ENCODE measurements at places on chromosomes 6 and 20.

DNA sequence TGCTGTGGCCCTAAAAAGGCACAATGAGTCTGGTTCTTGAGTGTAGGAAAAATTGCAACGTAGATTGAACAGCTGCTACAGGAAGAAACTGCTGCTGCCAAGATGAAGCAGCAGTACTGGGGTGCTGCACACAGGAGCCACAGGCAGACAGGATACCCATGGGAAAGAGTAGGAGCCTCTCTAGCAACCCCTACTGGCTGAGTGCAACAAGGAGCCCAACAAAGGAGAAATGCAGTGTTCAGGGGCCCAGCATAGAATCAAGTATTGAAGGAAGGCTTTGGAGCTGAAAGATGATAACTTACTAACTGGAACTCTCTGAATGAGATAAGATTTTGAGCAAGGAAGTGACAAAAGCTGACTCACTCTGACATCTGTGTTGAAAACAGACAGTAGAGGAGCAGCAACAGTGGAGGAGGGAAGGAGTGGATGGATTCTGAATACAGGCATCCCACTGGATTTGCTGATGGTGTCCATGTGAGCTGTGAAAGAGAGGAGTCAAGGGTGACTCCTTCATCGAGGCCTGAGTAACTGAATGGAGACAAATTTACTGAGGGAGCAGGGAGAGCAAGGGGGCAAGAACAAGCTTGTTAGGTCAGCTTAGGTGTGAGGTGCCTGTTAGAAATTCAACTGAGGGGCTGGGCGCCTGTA lies 534.7 kb upstream of the JARID2 start:
- DNase-seq: peak; percentile 82

DNA sequence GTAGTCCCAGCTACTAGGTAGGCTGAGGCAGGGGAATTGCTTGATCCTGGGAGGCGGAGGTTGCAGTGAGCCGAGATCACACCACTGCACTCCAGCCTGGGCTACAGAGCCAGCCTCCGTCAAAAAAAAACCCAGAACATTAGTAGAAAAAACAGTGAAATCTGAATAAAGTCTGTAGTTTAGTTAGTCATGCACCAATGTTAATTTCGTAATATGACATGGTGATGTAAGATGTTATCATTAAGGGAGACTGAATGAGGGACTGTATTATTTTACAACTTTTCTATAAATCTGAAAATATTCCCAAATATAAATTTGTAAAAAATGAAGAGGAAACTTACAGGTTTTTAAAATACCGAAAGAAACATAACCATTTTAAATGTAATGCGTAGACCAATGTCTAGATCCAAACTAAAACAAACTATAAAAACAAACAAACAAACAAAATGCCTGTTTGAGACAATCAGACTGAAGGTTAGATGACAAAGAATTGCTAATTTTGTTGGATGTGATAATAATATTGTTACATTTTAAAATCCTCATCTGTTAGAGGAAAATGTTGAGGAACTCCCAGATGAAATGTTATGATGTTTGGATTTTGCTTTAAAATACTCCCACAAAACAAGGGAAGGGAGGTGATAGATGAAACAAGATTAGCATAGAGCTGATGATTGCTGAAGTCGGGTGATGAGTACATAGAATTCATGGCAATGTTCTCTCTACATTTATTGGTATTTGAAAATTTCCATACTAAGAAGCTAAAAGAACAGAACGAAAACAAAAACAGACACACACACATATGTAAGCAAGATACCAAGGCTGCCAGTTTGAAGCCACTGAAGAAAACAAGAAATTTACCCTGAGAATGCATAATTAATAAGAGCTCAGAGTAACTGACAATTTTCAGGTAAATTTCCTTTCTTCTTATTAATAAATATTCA lies 1.8 kb downstream of the GSTA4 start:
- DNase-seq: no peak

- no peak for DNase-seq
Observed at GRCh38 chr20:12733811-12734210, 275.0 kb upstream of the SPTLC3 start.

- DNase-seq: no peak
Observed at GRCh38 chr20:1820138-1821079, 74.8 kb upstream of the SIRPA start.

DNA sequence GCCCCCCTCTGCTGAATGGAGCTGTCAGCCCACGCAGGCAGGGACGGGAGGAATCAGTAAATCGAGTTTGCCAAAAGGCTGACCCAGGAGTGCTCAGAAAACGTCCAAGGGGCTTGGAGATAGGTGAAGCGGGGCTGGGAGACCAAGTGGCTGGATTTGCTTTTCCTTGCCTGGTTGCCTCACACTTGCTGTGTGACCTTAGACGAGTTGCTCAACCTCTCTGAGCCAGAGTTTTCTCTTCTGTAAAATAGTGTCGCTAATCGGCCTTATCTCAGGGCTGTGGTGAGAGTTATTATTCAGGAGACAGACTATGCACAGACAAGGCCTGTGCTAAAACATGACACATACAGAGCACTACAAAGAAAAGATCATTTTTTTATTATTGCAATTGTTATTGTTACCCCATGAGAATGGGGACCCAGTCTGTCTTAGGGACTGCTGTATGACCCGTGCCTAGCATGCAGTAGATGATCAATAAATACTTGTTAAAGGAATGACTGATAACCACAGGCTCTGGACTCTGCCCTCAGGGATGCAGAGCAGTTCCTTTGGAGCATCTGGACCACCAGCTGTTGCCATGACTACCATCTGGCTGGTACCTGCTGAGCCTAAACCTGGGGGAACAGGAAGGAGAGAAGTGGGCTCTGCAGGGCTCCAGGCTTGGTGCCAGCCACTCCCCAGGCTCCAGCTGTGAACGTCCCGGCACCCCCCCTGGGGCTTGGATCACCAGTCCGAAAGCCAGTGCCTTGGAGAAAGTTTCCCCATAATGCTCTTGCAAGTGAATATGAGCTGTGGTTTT lies 901 bp downstream of the KCNK15 start:
- peak; percentile 9 for DNase-seq

GRCh38 chr6:52144196-52145076 lies 41.7 kb upstream of the IL17A start:
- DNase-seq: no peak

DNA sequence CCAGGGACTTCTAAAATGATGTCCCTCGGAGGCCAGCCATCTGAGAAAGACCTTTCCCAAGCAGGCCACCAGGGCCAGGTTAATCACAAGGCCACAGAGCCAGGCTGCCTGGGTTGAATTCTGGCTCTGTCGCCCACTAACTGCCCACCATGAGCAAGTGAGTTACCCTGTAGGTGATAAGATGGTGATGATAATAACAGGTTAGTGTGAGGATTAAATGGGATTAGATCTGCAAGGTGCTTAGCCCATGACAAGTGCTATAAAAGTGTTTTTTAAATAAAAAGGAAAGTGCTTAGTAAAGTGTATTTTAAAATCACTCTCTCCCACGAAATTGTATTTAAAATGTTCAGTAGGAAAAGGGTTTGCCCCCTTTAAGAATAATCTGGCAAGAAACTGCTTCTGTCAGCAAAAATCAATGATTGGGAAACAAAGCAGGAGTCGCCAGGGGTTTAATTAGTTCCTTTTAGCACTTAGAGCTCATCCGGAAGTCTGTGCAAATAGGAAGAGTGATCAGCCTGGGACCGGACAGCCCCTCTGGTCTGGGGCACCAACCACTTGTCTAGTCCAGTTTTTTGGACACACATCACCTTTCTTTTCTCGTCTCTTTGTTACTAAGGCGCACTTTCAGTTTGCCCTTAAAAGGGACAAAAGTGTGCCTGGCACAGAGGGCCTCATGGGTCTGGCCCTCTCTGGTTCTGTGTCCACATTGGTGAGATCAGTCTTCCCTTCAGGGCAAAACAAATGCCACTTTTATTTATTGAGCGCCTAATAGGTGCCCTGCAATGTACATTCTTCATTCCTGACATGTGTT lies 150.4 kb downstream of the GRM4 start:
- no peak for DNase-seq

- no peak for DNase-seq
Observed at GRCh38 chr6:50966532-50966931, 147.9 kb downstream of the TFAP2B start.

- no peak for DNase-seq
Observed at GRCh38 chr20:14984768-14985622, 647.6 kb upstream of the FLRT3 start.

DNA sequence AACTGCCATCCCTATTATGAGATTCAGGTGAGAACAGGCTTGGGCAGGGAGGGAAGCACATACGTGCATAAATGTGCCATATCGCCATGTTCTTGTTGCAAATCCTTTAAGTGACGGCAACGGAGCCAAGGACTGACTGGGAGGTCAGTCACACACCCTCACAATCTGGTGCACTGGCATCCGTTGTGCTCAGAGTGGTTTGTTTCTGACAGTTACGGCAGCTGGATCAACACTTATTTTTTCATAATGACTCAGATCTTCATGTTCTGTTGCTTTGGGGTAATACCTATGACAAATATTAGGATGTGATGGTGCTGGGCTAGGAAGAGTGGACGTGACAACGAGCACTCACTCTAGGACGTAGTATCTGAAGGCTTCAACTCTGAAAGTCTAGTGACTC lies 56.2 kb upstream of the PREP start:
- peak; percentile 21 for DNase-seq

- peak; percentile 51 for DNase-seq
Observed at GRCh38 chr6:39086294-39086693, 28.7 kb downstream of the SAYSD1 start.

- no peak for DNase-seq
Observed at GRCh38 chr6:116840091-116840490, 11.2 kb upstream of the GPRC6A start.

- DNase-seq: no peak
Observed at GRCh38 chr20:62825333-62825985, 8.6 kb downstream of the COL9A3 start.

- no peak for DNase-seq
Observed at GRCh38 chr6:50720623-50721022, 7.3 kb downstream of the TFAP2D start.

DNA sequence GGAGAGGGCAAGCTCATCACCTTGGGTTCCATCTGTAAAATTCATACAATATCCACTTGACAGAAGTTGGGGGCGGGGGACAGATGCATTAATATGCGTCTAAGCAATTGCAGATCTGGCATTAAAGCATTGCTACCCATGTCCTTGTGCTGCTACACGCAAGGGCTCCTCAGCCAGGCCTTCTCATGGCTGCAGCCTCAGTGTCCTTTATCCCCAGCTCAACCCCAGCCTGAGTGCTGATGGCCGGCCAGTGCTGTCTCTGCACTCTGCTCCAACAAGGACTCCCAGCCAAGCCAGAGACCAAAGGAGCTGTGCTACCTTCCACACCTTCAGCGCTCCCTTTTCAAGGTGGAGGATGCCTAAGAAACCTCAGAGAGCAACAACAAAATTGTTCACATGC lies 188.5 kb upstream of the STXBP5 start:
- no peak for DNase-seq

DNA sequence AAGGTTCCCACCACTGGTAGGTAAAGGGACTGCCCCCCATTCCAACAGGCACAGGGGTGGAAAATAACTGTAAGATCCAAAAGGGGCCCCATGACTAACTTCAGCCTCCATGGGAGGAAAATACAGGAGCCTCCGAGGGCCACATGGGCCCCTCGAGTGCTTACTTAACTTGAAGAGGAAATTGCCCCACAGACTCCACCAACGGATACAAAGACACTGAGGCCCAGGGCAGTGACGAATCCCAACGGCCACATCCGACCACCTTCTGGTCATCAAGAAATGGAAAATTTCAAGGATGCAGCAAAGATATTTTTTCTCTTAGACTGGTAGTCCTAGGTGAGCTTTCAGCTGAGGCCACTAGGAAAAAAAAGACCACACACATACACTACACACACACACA lies 116.0 kb upstream of the MRPS10 start:
- DNase-seq: no peak

- no peak for DNase-seq
Observed at GRCh38 chr20:63280929-63281545, 8.4 kb downstream of the ARFGAP1 start.

DNA sequence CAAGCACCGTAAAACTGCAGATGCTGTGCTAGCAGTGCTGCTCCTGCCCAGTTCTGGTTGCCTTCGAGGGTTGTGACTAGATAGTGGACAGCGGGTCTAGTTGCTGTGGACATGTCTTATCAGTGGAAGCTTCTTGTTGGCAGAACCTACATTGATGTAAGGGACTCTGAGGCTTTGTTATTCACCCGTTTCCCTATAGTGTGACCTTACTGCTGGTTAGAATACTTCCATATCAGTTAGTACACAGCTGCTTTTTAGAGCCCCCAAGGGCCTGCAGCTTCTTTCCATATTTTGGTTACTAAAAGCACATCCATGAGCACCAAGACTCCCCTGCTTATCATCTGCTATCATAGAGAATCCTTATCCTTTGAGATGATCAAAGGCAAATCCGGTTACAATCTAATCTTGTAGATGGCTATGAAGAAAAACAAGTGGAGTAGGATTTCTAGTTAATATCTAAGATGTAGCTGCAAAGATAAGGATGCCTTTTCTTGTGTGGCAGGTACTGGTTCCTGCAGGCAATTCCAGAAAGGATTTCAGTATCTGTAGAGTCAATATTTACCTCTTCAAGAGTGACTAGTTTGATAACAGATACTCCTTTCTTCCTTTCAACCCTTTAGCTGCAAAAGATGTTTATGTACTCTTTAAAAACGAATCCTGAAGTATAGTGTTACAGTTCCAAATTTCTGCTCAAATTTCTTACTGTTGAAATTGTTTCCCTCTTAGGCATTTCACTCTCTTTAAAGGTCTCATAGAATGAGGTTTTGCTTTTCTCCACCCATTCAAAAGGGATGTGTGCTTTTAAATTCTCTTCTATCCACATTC lies 163.6 kb downstream of the JARID2 start:
- no peak for DNase-seq

GRCh38 chr6:24972311-24972958 lies 36.7 kb upstream of the RIPOR2 start:
- DNase-seq: no peak

DNA sequence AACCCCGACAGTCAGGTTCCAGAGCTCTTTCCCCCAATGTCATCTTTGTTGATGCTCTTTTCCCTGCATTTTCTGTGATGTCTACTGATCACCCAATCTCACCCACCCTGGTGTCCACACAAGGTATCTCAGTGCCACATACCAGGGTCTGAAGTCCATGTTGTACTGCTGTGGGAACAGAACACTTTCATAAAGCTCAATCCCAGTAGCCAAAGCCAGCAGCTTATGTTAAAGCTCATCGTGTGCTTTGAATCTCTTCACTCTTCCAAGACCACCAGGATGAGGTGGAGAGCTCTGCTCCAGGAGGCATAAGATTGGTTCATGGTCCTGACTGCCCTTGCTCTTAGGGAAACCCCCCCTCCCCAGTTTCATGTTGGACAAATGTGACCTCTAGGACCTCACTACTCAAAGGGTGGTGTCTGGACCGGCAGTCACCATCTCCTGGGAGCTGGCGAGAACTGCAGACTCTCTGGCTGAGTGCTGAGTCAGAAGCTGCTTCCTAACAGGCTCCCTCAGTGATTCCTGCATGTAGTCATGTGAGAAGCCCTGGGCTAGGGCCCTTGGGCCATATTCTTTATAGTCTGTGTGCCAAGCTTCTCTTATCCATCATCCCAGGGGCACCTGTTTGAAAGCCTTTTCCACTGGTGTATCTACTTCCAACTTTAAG lies 13.4 kb upstream of the CPNE5 start:
- no peak for DNase-seq

- no peak for DNase-seq
Observed at GRCh38 chr6:148768646-148769270, 21.9 kb downstream of the UST start.

Measured in activated CD4-positive, alpha-beta T cell treated with anti-CD3 and anti-CD28 coated beads for 48 hours (primary cell).